Bone marrow (tissue), 2 donors: ENCODE measurements at places on chromosomes 6 and 20.

- no peak for DNase-seq
These were observed 172.8 kb upstream of the ARG1 start for GRCh38 chr6:131400054-131400778.

- no peak for DNase-seq
These were observed 262.0 kb downstream of the BMP7 start for GRCh38 chr20:57004416-57004815.

GRCh38 chr20:63412889-63413288 is 51.7 kb upstream of the CHRNA4 start:
- DNase-seq = no peak

DNA sequence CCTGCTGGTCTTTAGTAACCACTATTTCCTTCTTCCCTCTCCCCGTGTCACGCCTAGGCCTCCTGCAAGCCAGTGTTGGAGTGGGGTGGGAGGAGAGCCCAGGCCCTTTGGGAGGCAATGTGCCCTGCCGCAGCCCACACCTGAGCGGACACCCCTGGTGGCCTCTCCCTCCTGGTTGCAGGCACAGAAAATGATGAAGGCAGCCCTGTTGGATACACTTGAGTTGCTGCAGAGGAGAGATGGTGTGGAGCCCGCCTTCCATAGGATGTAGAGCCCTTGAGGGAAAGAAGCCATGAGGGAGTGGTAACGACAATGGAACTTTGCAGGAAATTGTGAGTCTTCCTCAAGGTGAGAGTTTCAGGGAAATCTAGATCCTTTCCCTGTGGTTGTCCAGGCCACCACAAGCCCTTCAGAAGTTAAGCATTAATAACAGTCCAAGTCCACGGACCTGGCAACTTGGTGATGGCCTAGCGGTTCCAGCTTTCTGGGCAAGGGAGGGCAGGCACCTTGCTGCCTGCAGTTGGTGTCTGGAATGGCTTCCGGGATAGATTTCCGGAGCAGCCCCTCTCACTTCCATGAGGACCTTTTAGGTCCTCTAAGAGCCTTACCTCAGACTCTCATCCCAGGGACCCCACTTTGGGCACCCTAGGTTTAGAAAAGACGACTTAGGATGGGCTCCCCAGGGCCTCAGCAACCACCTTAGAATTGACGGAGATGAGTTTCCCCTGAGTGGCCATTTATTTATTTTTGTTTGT is 67.3 kb upstream of the NXT1 start:
- DNase-seq = no peak

GRCh38 chr6:90025523-90026061 is 131.3 kb downstream of the GJA10 start:
- DNase-seq = no peak

- DNase-seq = no peak
These were observed 313.0 kb upstream of the DEFB112 start for GRCh38 chr6:50362706-50363105.

- peak; percentile 81 for DNase-seq
These were observed 551 bp downstream of the SYNCRIP start for GRCh38 chr6:85641897-85642773.

GRCh38 chr20:57471496-57472372 is 53.2 kb downstream of the CTCFL start:
- no peak for DNase-seq

DNA sequence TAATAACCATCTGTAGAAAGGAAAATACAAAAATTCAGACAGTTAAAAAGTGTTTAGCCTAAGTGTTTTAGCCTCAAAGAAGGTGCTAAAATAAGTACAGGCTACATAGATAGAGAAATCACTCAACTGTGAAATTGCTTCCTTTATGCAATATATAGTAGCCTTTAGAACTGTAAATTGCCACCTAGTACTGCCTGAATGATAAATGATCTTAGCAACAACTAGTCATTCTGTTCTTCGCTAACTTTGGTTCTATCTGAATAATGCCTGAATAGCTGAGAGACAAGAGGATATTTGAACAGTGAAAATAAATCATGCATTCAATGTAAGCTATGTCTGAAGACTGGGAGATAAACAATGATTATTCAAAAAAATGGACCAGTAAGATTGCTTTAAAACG is 603.3 kb upstream of the PTCHD4 start:
- no peak for DNase-seq
